CD14-positive monocyte (primary cell): ENCODE measurements at places on chromosomes 12 and 14.

DNA sequence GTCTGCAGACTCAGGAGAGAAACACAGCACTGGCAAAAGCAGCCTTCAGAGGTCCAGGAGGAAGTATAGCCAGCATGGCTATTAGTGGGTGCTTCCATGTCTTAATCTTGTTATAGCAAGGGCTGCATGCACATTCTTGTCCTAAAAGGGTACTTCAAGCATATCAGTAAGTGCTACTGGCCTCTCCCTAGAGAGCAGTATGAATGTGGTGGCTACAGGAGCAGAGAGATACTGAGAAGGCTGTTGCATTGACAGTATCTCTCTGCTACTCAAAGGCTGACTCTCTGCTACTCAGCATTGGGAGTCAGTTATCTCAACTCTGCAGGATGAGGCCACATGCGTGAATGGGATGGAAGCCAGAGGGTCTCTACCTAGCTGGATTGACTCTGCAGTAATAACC is 2.0 kb downstream of the GARIN6 start:
- H3K4me1 ChIP-seq: no peaks in the 10 kb centered on the region
- H3K4me3 ChIP-seq: no peak overlapping the region
- no peak overlapping the region for H3K27ac ChIP-seq
- no peaks in the 10 kb centered on the region for H3K27me3 ChIP-seq
- DNase-seq: no peak
- no peaks in the 10 kb centered on the region for H3K36me3 ChIP-seq

DNA sequence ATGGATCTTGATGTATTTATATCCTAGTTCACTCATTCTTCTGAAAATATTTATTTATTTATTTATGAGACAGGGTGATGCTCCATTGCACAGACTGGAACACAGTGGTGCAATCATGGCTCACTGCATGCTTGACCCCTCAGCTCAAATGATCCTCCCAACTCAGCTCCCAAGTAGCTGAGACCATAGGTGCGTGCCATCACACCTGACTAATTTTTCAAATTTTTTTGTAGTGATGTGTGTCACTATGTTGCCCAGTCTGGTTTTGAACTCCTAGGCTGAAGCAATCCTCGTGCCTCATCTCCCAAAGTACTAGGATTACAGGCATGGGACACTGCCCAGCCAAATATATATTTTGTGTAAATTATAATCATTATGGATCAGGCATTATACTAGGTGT is 595.6 kb upstream of the ATP2B1 start:
- H3K36me3 ChIP-seq: no peaks in the 10 kb centered on the region
- H3K27me3 ChIP-seq: no peaks in the 10 kb centered on the region
- DNase-seq: no peak
- no peak overlapping the region for H3K4me3 ChIP-seq
- H3K4me1 ChIP-seq: no peaks in the 10 kb centered on the region
- H3K27ac ChIP-seq: no peak overlapping the region

DNA sequence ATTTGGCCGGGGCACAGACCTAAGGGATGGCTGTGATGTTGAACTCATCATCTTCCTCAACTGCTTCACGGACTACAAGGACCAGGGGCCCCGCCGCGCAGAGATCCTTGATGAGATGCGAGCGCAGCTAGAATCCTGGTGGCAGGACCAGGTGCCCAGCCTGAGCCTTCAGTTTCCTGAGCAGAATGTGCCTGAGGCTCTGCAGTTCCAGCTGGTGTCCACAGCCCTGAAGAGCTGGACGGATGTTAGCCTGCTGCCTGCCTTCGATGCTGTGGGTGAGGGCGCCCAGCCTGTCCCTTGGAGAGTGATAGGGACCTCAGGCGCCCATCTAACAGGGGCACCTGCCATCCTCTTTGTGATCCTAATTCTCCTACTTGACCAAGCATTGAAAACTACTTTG is 12.4 kb downstream of the OAS3 start:
- H3K27ac ChIP-seq: no peak overlapping the region
- H3K4me3 ChIP-seq: no peak overlapping the region
- DNase-seq: no peak
- H3K4me1 ChIP-seq: no peaks in the 10 kb centered on the region
- peaks cover 53% of the 10 kb centered on the region for H3K36me3 ChIP-seq
- H3K27me3 ChIP-seq: no peaks in the 10 kb centered on the region

GRCh38 chr12:119412811-119413794 is 78.6 kb downstream of the CCDC60 start:
- no peak overlapping the region for H3K4me3 ChIP-seq
- H3K36me3 ChIP-seq: no peaks in the 10 kb centered on the region
- no peak overlapping the region for H3K27ac ChIP-seq
- H3K4me1 ChIP-seq: no peaks in the 10 kb centered on the region

- H3K36me3 ChIP-seq: no peaks in the 10 kb centered on the region
- no peaks in the 10 kb centered on the region for H3K27me3 ChIP-seq
- DNase-seq: no peak
- H3K27ac ChIP-seq: no peak overlapping the region
- H3K4me3 ChIP-seq: no peak overlapping the region
These were observed 183.8 kb upstream of the ARHGAP5 start for GRCh38 chr14:31893221-31893757.

- H3K27ac ChIP-seq: no peak overlapping the region
- H3K36me3 ChIP-seq: no peaks in the 10 kb centered on the region
- DNase-seq: peak; percentile 56
These were observed 1.2 kb downstream of the CRY1 start for GRCh38 chr12:107091989-107092641.

- DNase-seq: no peak
- no peak overlapping the region for H3K27ac ChIP-seq
- H3K36me3 ChIP-seq: no peaks in the 10 kb centered on the region
- no peaks in the 10 kb centered on the region for H3K27me3 ChIP-seq
- H3K4me1 ChIP-seq: peaks cover 6% of the 10 kb centered on the region
These were observed 77.1 kb downstream of the B4GALNT3 start for GRCh38 chr12:536751-537245.

DNA sequence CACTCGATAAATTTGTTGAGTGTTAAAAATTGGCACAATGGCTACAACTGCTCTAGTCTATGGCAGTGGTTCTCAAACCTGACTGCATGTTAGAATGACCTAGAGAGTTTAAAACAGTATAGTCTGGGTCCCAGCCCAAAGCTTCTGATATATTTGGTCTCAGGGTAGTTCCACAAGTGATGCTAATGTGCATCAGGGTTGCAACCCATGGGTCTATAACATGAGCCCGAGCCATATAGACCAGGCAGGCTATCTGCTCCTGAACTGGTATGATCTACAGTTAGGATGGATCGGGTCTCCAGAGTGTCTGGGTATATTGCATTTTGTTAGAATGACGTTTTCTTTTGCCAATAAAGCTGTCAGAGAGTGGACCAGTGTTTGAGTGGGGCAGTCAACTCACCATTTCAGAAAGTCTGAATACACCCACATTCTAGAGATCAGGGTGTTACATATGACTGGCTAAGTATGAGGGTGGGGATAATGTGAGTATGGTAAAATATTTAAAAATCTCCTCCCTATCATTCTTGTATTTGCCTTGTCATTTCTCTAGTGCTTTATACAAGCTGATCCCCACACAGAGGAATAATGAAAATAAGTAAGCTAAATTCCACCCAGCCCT is 80.9 kb downstream of the FRMD6 start:
- H3K27me3 ChIP-seq: peaks cover 8% of the 10 kb centered on the region
- DNase-seq: no peak
- no peaks in the 10 kb centered on the region for H3K4me1 ChIP-seq

DNA sequence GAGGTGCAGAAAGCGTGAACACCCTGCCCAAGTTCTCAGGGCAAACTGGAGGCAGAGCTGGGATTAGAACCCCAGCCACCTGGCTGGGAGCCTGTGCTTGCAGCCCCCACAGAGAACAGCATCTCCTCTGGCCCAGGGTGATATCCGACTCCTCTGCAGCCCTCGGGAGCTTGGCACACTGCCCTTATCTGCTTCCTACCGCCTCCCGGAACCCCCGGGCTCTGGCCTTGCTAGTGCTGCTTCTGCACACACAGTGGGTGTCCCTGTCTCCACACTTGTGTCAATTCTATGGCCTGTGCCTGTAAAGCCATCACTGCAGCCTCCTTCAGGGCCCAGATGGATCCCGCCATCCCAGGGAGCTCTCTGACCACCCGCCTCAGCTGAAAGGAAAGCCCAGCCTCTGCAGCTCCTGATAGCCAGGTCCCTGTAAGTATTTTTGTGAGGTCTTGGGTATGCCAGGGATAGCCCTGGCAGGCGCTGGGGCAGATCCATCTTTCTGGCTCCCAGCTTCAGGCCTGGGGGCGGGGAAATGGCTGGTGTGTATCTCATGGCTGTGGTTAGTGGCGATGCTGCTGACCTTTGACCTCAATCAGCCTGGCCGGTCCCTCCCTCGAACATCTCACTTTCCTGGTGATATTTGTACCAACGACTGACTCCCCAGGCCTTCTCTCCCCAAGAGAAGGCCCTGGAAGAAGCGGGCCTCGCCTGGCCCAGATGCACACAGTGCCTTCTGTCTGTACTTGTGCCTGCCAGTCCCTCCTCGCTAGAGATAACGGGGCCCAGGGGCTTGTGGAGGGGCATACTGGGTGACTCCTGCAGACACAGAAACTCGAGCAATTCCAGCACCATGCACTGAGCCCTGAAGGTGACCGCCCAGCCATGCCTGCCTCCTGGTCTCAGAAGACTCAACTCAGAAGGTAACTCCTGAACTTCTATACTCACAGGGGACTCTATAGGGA is 183.8 kb downstream of the CALM1 start:
- H3K27ac ChIP-seq: no peak overlapping the region
- H3K27me3 ChIP-seq: no peaks in the 10 kb centered on the region
- H3K4me1 ChIP-seq: no peaks in the 10 kb centered on the region
- no peaks in the 10 kb centered on the region for H3K36me3 ChIP-seq
- DNase-seq: no peak

DNA sequence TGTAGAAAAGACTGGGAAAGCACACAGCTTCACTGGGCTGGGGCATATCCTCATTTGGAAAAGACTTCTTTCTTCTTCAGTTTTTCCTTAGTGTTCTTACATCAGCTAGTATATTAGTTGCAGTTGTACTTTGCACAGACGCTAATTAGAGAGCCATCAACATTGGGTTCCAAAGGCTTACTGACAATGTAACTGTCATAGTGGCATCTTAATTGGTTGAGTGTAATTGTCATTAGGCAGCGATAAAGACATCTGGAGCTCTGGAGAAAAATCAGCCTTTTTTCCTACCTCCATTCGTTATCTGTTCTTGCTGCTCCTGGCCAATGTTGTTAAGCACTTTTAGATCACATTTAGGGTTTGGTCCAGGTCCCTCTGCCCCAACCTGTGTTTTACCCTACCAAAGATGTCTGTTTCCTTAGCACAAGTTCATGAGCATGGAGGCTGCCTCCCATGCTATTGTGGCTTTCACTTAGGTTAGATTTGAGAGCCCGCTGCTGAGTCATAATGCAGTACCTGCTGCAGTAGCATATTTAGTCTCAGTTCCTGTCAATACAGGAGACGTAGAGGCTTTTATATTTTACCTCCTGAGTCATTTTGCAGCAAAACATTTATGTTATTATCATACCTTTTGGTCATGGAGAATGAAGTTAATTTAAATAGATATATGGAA is 49.2 kb downstream of the FBXW8 start:
- no peak overlapping the region for H3K4me3 ChIP-seq
- peaks cover 8% of the 10 kb centered on the region for H3K4me1 ChIP-seq

DNA sequence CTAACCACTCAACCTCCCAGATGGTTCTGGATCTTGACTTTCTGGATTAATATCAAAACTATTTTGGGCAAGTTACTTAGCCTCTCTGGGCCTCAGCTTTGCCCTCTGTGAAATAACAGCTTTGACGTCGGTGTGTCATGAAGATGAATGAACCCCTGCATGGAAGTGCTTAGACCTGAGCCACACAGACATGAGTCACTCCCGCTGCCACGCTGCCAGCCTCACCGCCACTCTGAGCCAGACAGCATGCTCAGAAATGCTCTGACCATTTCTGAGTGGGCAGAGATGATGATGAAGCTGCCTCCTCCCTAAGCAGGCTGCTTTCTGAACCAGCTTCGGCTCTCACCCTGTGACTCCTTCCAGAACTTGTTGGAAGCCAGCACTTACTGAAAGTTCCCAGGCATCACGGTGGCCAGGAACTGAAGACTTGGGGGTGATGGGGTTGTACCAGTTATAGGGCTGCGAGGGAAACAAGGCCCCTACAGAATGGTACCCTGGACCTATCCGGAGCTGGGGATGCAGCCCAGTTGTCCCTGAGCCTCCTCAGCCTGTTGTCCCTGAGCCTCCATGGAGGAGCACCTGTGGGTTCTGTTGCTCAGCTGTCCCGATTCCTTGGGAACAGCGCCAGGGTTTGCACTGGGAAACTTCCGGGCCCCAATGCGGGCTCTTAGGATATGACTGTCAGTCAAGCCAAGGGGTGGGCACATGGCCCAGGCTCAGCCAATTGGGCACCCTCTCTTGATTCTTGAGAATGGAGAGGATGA is 2.0 kb upstream of the CCDC197 start:
- H3K4me3 ChIP-seq: no peak overlapping the region
- no peak for DNase-seq
- no peaks in the 10 kb centered on the region for H3K4me1 ChIP-seq
- no peaks in the 10 kb centered on the region for H3K27me3 ChIP-seq
- H3K27ac ChIP-seq: no peak overlapping the region
- H3K36me3 ChIP-seq: no peaks in the 10 kb centered on the region

GRCh38 chr12:46073321-46073720 is 82.9 kb upstream of the SCAF11 start:
- no peaks in the 10 kb centered on the region for H3K4me1 ChIP-seq
- DNase-seq: no peak
- H3K36me3 ChIP-seq: no peaks in the 10 kb centered on the region
